ENCODE measurements at places on chromosomes 6 and 20.
A peak's percentile ranks its signal among the peaks of the same experiment; 100 is the strongest.

GRCh38 chr20:46933150-46933549 is 38.5 kb downstream of the EYA2 start:
- DNase-seq, result no peak

GRCh38 chr6:29981211-29981812 is 39.0 kb downstream of the HLA-A start:
- DNase-seq, result no peak

DNA sequence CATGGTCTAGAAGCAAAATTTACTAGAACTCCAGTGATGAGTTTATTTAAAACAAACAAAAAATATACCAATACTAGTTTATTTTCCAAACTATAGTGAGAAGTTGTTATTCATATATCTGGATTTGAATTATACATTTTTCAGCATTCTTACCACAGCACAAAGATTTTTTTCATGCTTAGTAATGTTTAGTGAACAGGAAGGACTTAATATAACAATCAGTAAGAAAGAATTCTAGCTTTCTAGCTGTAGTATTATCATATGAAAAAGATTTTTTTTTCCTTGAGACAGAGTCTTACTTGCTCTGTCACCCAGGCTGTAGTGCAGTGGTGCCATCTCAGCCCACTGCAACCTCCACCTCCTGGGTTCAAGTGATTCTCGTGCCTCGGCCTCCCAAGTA is 13.8 kb downstream of the MARCKS start:
- no peak for DNase-seq

DNA sequence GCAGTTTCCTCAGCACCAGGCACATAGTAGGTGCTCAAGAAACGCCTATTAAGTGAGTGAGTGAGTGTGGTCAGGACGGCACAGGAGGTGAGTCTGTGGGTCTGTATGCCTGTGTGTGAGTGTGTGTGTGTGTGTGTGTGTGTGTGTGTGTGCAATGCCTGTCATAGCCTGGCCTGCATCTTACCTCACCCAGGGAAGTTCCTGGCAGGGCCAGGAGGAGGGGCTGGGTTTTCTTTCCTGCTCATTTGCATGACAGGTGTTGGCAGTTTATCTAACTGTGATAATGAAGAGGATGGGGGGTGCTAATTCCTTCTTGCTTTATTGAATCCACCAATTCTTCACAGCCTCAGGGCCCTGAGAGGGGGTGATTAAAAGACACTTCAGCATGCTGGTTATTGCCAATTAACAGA is 146.7 kb upstream of the MLN start:
- DNase-seq, result no peak

GRCh38 chr20:15031546-15032351 is 694.3 kb upstream of the FLRT3 start:
- no peak for DNase-seq

DNA sequence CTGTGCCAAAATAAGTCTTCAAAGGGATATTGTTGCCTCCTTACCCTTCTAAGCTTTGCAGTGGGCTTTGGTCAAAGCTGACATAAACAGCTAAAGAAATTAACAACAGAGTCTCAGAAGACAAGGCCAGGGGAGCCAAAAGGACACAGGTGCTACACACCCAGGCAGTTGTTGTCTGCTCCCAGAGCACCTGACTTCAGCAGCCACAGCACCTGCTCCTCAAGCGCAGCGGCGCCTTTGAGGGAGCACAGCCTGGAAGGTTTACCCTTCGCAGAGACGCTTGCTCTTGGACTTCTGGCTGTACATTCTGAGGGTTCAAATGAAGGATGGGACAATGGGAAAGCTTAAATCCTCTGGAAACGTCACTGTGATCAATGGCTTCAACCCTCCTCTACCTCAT is 16.6 kb downstream of the B4GALT5 start:
- no peak for DNase-seq

GRCh38 chr20:44601801-44602204 is 19.4 kb downstream of the PKIG start:
- peak; percentile 44 for DNase-seq

DNA sequence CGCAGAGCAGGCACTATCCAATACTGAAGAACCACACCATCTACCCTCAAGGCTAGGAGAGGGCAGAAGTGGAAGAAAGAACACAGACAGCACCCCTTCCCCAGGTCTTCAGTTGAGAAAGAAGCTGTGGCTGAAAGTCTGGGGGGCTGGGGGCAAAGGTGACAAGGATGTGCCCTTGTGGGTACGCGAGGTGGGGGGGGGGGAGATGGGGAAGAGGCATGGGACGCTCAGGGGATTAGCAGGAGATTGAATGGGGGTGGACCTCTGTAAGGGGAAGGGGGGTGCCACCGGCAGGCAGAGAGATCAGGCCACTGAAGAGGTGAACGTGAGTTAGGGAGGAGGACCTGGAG is 1.1 kb downstream of the B4GALT5 start:
- no peak for DNase-seq

- DNase-seq, result no peak
Measured at GRCh38 chr20:62918147-62918546, 8.2 kb downstream of the DIDO1 start.

DNA sequence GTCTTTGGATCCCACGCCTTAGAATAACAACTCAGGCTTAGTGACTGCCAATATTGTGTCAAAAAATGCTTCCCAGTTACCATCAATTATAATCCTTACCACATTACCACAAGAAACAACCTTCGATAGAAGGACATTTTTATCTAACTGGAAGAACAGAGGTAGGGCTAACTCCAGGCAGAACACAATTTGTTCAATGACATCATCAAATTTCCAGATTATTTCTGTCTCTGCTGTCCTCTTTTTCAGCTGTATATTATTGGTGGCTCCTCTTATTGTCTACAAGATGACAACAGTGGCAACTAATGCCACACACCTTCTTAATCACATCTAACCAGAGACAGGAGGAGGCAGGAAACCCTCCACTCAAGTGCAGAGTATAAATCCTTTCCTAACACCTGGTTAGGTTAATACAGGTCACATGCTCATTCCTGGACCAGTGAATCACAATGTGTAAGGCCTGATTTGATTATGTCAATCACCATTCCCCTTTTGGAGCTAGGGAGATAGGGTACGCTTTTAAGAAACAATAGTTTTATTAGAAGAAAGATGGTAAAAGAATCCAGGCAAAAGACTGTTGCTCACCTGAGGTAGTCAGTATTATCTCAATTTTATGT is 18.0 kb downstream of the KHDC1L start:
- no peak for DNase-seq

DNA sequence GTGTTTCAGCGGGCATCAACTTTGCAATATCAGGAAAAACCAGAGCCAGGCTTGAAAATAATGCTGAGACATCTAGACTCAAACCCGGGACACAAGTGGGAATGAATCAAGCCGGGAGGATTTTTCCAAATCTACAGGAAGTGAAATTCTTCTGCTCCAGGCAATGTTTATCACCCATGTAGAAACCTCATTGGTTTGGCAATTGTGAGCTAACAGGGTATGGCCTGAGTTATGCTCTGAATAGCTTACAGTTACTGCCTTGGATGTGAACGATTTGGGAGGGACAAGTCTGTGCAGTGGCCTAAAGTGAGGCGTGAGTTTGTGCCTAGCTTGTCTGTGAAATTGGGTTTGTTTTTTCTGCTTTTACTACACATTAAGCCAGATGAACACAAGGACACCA is 87.4 kb downstream of the PCSK2 start:
- DNase-seq, result no peak

- no peak for DNase-seq
Measured at GRCh38 chr20:6863355-6863754, 95.9 kb downstream of the BMP2 start.

- DNase-seq, result no peak
Measured at GRCh38 chr6:111468329-111469012, 14.5 kb downstream of the REV3L start.

DNA sequence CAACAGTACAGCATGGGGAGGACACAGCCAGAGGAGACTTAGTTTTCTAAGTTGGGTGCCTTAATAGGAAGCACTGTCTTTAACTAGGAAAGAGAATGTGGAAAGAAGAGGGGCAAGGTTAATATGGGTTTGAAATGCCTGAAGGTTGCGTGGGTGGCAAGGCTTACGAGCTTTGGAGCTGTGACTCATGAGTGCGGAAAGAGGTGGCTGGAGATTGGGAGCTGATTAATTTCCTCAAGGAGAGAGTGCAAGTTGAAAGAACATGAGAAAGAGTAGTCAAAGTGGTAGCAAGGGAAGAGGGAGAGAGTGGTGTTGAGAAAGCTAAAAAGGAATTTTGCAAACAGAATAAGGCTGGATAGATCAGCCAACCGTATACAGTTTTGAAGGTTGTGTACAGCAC is 315.1 kb upstream of the PRND start:
- DNase-seq, result peak; percentile 79

DNA sequence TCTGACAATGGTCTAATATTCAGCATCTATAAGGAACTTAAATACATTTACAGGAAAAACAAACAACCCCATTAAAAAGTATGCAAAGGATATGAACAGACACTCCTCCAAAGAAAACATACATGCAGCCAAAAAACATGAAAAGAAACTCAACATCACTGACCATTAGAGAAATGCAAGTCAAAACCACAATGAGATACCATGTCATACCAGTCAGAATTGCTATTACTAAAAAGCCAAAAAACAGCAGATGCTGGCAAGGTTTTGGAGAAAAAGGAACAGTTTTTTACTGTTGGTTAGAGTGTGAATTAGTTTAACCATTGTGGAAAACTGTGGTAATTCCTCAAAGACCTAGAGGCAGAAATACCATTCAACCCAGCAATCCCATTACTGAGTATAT is 339.0 kb upstream of the ADGRB3 start:
- no peak for DNase-seq
